Astrocyte of the hippocampus (primary cell): ENCODE measurements at places on chromosomes 7 and 10.

- DNase-seq = no peak
Measured at GRCh38 chr10:130233426-130233825, 97.2 kb downstream of the GLRX3 start.

- DNase-seq = no peak
Measured at GRCh38 chr7:48664241-48664640, 260.1 kb upstream of the CDC14C start.

DNA sequence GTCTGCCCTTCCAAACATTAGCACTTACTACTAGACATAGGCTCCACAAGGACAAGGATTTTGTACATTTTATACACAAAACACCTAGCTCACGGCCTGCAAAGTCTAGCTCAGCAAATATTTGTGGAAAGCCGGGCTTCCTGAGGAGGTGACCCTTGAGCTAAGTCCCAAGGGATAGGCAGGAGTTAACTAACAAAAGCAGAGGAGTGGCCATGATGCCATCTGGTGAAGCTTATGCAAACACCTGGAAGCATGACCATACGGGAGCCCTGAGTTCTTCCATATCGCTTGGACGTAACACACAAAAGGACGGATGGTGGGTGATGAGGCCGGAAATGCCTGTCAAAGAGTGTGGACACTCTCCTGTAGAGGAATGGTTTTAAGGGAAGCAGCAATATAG lies 25.9 kb upstream of the YAE1 start:
- no peak for DNase-seq

GRCh38 chr7:13724191-13724976 lies 265.1 kb downstream of the ETV1 start:
- DNase-seq = no peak

- DNase-seq = no peak
Measured at GRCh38 chr7:3239291-3239691, 61.8 kb upstream of the SDK1 start.

DNA sequence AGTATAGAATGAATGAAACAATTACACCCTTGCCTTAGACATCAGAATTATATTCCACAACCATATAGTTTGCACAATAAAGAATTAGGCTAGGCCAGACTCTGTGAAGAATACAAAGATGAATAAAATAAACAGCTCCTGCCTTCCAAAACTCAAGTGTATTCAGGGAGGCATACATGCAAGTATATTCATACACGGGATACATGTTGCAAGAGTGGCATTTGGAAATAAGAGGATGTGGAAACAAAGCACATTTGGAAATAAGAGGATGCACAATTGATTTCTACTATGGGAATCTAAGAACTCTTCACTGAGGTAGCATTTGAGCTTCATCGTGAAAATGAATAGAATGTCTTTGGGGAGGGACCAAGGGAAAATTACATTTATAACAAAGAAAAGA lies 27.0 kb upstream of the TMEM26 start:
- DNase-seq = no peak

DNA sequence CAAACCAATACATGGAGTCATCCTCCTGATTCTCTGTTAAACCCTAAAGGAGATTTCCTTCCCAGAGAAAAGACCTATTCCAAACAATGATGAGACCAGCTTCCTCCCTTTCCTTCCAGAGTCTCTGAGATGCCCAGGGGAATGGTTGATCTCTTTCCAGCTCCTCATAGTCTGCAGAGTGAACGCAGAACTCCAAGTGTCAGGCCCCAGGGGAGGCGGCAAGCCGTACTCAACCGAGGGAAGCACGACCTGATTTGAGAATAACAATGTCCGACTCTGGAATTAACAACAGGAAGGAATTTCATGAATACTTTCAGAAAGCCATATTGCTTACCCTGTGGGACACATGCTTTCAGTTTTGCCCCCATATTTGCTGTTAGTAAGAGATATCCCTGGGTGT lies 241.7 kb upstream of the GLI3 start:
- no peak for DNase-seq

DNA sequence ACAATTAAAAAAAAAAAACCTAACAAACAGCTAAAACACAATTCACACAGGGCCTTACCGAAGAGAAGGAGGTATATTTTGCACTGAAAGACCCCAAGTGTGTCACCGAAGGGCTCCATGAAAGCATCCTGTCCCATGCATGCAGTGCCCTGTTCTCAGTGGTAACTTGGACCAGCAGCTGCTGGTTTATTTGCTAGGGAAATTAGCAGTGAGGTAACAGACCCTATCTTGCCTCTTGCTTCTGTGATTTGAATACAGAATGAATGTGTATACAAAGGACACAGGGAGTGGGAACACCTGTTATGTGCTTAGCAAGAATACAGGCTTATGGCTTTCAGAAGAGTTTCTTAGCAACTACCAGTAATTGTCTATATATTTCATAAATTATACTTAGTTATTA lies at the start of gene HEPACAM2:
Gene HEPACAM2, minus strand, starts transcription at position 160 of the 400 bp plus-strand sequence.
- no peak for DNase-seq

DNA sequence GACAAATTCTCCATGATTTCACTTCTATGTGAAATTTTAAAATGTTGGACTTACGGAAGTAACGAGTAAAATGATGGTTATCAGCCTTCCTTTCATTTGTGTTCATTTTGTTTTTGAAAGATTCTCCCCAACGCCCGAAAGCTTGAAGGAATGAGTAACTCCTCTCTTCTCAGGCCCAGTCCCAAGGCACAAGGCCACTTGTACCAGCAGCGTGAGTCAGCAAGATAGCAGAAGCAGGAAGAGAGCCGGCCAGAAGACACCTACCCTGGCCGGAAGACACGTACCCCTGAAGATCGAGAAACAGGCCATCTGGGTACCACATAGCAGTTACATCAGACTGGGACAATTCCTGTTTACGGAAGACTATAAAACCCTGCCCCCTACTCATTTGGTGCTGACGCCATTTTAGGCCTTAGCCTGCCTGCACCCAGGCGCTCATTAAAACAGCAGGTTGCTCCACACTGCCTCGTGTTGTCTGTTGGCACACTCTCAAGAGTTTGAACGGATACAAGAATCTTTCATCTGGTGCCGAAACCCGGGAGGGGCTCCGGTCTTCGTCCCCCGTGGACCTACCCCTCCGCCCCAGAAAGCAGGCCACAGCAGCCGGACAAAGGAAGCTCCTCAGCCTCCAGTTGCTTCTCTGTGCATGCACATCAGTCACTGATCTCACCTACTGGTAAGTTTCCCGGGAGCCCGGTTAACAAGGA lies 60.4 kb downstream of the LRRC17 start:
- no peak for DNase-seq

DNA sequence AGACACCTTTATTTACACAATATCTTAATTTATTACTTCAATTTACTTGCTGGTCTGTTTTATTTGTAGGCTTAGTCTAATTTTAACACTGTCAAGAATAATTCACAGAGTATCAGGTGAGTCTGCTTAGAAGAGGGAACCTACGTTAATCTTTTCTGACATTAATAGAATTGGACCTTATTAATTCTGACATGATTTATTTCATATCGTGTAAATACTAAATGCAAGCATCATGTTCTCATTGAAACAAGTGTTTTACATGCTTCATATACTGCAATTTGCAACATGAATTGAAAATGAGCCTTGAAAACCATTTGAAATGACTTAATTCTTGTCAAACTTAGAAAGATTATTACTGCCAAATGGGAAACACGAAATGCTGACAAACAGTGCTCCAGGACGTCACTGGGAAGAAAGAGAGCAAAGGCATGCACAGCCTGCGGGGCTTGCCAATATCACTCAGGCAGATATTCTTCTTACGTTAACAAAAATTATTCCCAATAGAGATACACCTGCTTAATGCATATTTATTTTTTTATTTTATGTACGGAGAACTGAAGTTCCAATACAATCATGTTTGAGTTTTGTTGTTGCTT lies 282.0 kb upstream of the AKR1E2 start:
- DNase-seq = no peak

DNA sequence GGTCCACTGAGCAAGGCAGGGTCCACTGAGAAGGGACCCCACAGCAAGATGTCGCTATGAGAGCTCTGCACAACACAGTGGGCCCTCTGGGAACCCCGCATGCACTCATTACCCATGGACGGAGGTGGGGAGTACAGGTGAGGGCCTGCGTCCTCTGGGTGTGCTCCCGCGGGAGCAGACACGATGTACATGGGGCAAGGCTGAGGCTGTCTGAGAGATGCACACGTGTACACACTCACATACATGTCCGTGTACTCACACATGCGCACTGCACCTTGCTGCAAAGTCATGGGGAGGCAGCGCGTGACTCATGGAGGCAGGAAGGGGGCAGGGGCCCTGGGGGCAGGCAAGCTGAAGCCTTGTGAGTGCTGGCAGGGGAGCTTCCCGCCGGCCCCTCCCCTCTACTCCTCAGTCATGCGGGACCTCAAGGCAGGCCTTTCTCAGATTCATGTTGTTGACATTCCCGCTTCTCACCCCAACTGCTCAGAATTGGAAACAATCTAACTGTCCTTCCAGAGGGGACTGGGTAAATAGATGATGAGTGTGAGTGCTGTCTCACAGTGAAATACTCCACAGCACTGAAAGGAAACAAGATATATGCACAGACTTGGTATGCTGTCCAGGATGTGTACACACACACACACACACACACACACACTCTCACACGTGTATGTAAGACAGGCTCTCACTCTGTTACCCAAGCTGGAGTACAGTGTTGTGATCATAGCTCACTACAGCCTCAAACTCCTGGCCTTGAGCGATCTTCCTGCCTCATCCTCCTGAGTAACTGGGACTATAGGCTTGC lies 40.0 kb downstream of the GOLGA7B start:
- DNase-seq = peak; percentile 72

- DNase-seq = no peak
Measured at GRCh38 chr7:4803397-4804241, 28.2 kb downstream of the AP5Z1 start.

- DNase-seq = no peak
Measured at GRCh38 chr10:42963312-42963711, 113.6 kb upstream of the RET start.

GRCh38 chr7:142602183-142602582 lies 147.1 kb upstream of the PRSS1 start:
- no peak for DNase-seq

DNA sequence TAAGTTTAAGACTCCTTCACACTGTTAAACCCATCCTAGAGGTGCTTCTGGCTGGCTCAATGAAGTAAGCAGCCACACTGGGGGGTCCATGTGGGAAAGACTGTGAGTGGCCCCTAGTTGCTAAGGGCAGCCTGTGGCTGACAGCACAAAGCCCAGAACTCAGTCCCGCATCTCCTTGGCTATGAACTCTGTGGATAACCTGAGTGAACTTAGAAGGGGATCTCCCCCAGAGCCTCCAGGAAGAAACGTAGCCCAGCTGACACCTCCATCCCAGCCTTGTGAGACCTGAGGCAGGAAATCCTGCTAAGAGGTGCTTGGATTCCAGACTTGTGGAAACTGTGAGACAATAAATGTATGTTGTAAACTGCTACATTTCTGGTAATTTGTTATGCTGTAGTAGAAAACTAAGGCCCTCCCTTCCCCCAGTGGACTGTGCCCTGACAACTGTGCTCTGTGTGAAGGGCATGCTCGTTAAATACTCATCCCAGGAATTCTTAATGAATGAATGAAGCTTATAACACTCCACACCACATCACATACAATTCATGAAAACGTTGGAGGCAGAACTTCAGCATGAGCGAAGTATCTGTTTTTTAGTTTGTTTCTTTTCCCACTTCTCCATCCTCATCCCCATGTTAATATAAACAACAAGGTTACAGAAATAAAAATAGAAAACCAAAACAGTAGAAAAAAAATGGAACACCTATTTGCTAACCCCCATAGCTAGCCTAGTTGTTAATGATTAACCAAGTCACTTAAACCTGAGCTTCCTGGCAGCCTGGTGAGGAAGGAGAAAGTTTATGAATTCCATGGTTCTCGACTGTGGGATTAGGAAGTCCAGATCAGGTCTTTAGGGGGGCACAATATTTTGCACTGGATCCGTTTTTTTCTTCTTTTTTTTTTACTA lies 36.8 kb upstream of the AOAH start:
- no peak for DNase-seq

DNA sequence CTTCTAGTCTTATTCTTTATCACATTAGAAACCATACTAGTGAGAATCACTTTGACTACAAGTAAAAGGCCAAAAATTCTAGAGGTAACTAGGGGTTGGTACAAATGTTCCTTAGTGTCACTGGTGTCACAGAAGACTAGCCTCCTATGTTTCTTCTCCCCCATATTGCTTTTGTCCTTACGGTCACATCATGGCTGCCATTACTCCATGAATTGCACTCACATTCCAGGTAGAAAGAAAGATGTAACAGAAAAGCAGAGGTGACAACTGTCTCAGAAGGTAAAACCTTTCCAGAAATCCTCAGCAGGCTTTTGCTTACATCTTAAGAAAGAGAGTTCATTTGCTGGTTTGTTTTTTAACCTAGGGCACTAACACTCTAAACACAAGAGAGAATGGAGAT lies 42.9 kb downstream of the USP6NL start:
- DNase-seq = no peak

DNA sequence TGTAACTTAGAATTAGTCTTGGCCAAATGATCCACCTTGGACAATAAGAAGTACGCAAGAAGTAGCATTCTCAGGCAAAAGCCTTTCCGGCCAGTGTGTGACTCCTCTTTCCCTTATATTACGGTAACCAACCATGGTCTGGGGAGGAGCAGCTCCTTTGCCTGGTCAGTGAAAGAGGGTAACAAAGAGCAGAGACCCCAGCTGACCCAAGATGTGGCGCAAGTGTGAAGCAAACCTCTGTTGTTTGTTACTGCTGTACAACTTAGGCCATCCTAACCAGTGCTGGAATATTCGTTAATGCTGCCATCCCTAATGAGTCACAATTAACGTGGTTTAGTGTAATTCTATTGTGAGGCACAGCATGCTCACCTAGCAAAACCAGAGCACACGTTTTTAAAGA lies 44.0 kb downstream of the HIPK2 start:
- peak; percentile 30 for DNase-seq

DNA sequence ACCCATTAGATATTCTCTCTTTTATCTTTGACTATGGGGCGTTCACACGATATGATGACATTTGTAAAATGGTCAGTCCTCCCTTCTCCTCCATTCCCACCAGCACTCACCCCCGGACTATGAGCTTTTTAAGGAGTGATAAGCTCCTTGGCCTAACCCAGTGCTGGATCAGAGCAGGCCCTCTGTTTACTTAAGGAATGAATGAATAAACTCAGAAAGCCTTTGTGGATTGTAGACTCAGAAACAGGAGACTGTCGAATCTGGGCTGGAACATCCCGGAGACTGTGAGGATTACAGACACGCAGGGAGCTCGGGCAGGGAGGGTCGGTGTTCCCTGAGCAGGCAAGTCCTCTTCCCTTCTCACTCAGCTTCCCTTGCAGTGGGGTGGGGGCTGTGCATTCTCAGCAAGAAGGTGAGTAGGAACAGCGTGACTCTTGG lies 6.8 kb upstream of the ZCCHC24 start:
- DNase-seq = no peak

GRCh38 chr7:29281782-29282541 lies 87.4 kb downstream of the CHN2 start:
- DNase-seq = no peak

DNA sequence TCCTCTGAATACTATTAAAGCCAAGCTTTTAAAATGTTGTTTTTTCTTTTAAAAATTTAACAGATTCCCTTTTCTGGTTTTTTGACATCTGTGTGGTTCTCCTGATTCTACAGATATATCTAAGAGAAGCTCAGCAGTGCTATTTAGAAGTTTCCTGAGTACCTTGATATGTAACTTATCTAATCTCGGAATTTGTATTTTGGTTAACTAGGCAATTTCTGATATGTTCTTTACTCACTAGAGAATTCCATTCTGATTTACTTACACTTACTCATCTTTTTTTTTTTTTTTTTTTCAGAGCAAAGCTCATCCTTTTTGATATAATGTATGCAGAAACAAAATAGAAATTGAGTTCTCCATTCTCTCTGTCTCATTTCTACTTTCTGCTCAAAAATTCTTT lies 63.8 kb downstream of the PALS2 start:
- no peak for DNase-seq
